ENCODE measurements at places on chromosomes 2 and 18.

DNA sequence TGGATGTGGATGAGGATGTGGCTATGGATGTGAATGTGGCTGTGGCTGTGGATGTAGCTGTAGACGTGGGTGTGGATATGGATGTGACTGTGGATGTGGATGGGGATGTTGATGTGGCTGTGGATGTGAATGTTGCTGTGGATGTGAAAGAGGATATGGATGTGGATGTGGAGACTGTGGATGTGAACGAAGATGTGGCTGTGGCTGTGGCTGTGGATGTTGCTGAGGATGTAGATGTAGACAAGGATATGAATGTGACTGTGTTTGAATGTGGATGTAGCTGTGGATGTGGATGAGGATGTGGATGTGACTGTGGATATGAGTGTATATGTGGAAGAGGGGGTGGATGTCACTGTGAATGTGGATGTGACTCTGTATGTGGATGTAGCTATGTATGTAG lies 884.6 kb upstream of the CHAC2 start:
- no peak for DNase-seq

DNA sequence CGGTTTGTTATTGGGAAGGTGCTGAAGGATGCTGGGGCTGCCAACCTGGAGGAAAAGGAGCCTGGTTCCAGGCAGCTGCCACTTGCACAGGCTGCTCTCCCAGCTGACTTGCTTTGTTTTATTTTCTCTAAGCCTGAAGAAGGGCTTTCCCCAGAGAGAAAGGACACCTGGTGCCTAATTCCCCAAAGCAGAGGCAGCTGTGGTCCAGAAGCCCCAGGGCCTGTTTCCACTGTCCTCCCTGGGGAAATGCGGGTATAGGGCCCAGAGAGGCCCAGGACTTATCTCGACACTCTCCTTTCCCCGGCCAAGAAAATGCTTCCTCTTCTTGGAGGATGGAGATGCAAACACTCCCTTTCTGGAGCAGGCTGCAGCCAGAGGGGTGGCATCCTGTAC lies 30.1 kb downstream of the INO80C start:
- no peak for DNase-seq

DNA sequence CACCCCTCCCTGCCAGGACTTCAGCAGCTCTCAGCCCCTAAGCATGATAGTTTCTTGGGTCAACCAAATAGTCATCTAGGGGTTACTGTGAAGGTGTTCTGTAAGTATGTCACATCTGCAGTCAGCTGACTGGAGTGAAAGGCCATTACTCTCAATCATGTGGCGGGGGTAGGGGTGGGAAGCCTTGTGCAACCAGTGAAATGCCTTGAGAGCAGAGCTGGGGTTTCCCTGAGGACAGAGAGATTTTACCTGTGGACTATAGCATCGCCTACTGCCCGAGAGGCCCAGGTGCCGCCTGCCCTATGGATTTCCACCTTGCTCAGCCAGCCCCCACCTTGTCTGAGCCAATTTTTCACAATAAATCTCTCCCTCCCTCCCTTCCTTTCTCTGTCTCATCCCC lies 20.9 kb upstream of the KLF11 start:
- DNase-seq, result no peak

- DNase-seq, result no peak
These were observed 128.8 kb downstream of the KCNJ3 start for GRCh38 chr2:154827286-154827685.

GRCh38 chr2:127893494-127893893 lies 7.7 kb upstream of the AMMECR1L start:
- DNase-seq, result no peak

- no peak for DNase-seq
These were observed 42.6 kb upstream of the RAPGEF4 start for GRCh38 chr2:172693037-172693436.

- no peak for DNase-seq
These were observed 103.3 kb downstream of the CTAGE1 start for GRCh38 chr18:22314420-22314819.

DNA sequence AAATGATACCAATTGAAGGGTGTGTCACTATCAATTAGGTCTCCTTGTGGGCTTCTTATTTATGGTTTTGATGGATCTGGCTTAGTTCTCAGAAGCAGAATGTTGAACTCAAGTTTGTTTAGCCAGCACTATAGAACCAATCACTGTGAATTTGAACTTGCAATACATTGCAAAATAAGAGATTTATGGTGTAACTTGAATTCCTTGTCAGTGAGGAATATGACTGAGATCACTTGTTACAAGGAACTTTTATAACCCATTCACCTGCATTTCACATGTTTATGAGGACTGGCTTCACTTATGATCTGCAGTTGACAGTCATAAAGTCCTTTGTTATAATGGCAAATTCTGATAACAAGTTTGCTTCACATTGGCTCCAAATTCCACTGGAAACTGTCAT lies 9.8 kb downstream of the GATA6 start:
- no peak for DNase-seq

DNA sequence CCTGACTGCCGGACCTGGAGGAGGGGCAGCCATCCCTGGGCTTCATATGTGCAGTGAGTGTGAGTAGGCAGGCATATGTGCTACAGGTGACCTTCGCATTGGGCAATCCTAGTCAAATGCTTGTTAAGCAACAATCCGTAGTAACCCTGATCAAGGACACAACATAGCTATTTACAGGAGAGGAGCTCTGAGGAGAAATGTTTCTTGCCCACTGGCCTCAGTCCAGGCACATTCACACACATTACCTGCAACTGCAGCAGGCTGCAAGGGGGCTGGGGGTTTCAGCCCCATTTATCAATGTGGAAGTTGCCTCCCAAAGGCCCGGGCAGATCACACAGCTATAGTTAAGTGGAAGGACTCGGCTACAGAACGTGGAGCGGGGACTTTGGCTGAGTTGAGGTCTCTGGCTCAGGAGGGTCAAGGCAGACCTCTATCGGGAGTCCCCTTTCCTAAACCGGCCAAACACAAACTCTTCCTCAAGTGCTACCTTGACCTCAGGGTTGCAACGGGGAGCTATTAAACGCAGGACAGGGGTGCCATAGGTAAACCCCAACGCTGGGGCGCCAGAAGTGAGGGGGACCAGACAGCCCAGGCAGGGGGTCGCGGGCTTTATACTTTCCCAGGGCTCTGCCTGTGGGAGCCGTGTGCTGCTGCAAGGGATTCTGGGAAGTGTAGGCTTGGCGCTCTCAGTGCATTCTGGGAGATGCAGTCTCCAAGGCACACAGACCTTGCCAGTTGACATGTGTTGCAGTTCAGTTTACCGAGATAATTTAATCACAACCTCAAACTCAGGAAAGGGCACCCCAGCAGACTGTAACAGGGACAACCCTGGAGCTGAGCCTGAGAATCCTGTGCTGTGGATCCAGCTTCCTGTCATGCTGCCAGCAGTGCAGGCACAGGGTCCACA lies 9.4 kb downstream of the KHK start:
- no peak for DNase-seq

DNA sequence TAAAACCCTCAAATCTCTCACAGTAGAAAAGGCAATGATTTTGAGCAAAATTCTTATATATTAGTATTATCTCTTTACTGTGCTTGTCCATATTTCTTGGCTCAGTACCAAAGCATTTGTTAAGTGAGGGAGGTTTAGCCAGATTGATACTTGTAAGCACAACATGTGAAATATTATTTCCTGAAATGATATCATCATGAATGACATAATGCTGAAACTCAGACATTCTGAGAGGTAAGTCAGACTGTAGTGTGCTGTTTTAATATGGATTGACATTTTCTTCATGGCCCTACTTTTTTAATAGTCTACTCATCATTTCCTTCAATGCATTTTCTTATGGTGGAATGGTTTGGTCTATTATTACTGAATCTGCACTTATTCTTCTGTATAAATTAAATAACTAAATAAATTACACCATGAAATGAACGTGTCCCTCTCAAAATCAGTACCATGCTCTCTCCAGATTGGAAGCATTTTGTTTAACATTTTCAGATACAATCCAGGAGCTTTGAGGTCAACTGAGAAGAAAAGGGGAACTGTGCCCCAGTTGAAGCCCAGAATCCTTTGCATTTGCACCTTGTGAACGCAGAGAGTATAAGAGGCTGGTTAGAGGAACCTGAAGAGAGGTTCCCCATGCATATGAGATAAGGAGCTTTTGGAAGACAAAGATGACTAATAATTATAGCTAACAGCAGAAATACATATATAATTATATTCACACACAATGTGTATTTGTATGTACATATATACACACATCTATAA lies 50.1 kb upstream of the CRACDL start:
- no peak for DNase-seq

DNA sequence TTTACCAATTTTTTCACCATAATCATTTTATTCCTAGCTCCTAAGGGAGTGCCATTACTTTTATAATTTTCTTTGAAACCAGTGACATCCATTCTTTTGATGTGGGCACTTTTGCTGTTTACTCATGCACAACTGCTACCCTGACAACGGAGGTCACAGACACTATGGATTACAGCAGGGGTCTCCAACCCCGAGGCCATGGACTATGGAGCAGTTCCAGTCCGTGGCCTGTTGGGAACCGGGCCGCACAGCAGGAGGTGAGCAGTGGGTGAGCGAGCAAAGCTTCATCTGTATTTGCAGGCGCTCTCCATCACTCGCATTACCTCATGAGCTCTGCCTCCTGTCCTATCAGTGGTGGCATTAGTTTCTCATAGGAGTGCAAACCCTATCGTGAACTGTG lies 34.6 kb downstream of the PRPF40A start:
- DNase-seq, result no peak

DNA sequence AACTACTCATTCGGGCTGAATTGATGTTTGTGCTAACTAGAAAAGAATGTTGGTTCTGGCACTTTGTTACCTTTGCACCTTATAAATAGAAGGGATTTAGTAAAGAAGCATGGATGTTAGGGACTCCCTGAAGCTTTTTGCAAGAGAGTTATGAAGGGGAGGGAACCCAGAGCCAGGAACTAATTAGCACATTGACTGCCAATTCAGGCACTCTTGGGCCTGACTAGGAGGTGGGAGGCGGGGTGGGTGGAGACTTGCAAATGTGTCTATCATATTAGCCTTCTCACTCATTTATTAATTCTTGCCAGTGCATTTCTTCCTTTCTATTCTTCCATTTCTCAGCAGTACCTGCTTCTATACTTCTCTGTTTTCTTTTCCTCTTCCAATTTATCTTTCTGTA lies 1022.4 kb downstream of the TMEM182 start:
- no peak for DNase-seq

GRCh38 chr2:73907840-73908452 lies 15.1 kb downstream of the ACTG2 start:
- no peak for DNase-seq

DNA sequence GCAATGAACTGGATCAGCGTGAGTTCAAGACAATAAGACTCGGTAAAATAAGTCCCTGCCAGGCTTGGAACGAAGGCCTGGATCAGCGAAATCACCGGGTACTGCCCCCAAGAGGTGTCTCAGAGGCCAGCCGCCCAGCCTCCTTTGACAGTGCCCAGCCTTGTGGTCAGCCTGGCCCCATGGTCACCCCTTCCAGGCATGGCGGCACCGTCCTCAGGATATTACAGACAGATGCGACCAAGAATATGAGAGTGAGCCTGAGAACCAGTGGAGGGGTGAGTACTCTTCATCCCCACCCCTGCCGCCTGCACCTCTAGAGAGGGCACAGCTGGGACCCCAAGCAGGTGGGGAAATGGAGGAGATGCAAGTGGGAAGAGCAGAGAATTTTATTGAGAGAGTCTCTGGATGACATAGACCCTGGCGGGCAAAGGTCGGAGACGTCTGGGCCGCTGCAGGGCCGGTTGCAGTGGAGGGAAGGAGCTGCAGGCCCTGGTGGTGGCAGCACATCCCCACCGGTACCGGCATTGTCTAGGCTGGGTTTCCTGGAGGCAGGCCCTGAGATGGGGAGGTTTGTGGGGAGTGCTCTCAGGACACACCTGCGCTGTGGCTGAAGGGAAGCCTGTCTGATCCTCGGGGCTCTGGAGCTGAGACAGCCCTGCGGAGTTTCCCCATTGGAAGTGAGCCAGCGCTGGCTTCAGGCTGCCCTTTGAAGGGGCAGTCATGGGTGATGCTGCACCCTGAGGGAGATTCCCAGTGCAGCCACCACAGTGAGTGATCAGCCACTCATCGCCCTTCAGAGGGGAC lies 190.0 kb downstream of the SEPTIN10 start:
- no peak for DNase-seq

- no peak for DNase-seq
These were observed 141.5 kb downstream of the SPHKAP start for GRCh38 chr2:228039752-228040534.

GRCh38 chr18:34280653-34281052 lies 55.9 kb upstream of the NOL4 start:
- DNase-seq, result no peak

- DNase-seq, result no peak
These were observed 67.7 kb downstream of the NCK2 start for GRCh38 chr2:105812180-105813044.

DNA sequence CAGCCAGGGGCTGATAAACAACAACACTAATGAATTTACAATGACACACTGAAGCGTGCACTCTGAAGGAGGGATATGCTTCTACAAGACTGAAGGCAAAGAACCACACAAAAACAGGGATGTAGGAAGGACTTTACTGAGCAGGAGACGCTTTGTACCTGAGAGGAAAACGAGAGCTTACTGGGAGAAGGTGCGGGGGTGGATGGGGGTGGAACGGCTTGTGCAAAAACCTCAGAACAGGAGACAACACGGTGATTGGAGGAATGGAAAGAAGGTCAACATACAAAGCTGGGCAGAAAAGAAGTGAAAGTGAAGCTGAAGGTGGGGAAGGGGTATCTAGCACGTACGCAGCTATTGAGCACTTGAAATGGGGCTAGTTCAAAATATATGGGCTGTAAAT lies 93.1 kb downstream of the SLC8A1 start:
- DNase-seq, result no peak

GRCh38 chr18:44521668-44522022 lies 159.0 kb upstream of the SETBP1 start:
- DNase-seq, result no peak

DNA sequence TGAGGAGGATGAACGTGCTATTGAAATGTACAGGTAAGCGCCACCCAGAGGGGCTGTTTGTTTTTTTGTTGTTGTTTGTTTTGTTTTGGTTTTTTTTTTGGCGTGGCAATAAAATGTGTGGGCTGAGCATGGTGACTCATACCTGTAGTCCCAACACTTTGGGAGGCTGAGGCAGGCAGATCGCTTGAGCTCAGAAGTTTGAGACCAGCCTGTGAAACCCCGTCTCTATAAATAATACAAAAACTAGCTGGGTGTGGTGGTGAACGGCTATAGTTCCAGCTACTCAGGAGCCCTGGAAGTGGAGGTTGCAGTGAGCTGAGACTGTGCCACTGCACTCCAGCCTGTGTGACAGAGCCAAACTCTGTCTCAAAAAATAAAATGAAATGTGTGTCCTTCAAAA lies 6.2 kb downstream of the PDCL3 start:
- DNase-seq, result no peak
